Right atrium auricular region (tissue), 2 donors: ENCODE measurements at places on chromosomes 3 and 15. TPM values are rescaled to one million over a fixed set of nuclear protein-coding genes. Genes with fewer than 3 reads are reported as not detected.

DNA sequence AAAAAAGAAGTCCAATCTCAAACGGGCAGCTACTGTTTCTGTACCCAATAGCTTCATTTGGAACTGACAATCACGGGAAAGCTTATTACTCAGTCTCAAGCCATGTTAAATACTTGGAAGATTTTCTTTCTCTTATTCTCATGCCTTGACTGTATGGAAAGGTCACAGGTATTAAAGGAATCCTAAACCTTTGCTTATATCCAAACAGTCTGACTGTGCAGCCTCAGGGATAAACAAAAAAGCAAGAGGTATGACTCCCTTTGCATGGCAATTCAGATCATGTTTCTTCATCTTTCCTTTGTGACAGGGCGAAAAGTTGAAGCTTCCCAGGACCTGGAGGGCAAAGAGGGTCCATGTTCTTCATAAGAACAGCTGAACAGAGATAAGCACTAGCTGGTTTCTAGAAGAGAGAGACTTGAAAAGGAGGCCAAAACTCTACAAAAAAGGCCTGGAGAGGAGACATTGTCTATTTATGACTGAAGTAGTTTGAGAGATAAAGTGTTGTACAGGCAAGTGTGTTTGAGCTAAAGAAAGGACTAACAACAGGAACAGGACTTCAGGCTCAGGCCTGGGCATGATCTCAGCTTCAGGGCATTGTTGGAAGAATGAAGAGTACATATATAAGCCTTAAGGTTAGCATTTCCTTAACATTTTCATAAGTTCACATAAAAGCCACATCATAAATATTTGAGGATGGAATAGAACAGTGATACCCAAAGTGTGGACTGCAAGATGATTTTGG lies 231.0 kb upstream of the THRB start:
- H3K27ac ChIP-seq: no peak overlapping the region
- no peak overlapping the region for H3K4me3 ChIP-seq
- H3K27me3 ChIP-seq: no peaks in the 10 kb centered on the region
- no peaks in the 10 kb centered on the region for H3K36me3 ChIP-seq
- no peak for DNase-seq

Gene TMIE
- not detected for total RNA-seq

GRCh38 chr3:36729204-36730056 lies 34.9 kb downstream of the DCLK3 start:
- DNase-seq: no peak
- no peak overlapping the region for H3K4me3 ChIP-seq
- no peak overlapping the region for H3K27ac ChIP-seq
- H3K4me1 ChIP-seq: no peaks in the 10 kb centered on the region

Gene RAP2B
- 4.9 TPM for total RNA-seq

Gene RPP14
- total RNA-seq: 10.9 TPM

GRCh38 chr3:14806641-14807263 lies 12.0 kb upstream of the FGD5 start:
- H3K27me3 ChIP-seq: peaks cover 3% of the 10 kb centered on the region
- DNase-seq: no peak
- no peaks in the 10 kb centered on the region for H3K36me3 ChIP-seq
- peak overlapping the region; percentile 9 for H3K27ac ChIP-seq
- no peak overlapping the region for H3K4me3 ChIP-seq
